RPMI7951 (cell line): ENCODE measurements at places on chromosomes 3 and 15. TPM values are rescaled to one million over a fixed set of nuclear protein-coding genes. Genes with fewer than 3 reads are reported as not detected.

- DNase-seq = no peak
Observed at GRCh38 chr3:55605443-55606236, 118.5 kb upstream of the WNT5A start.

The ITPR1 gene
- 11.4 and 13.2 TPM in 2 replicates for total RNA-seq

GRCh38 chr3:37970802-37971201 is 19.8 kb upstream of the VILL start:
- no peak for DNase-seq

The ROPN1 gene
- 1.3 TPM in 1 of 2 replicates, not detected in the other for total RNA-seq

The FBXW12 gene
- total RNA-seq = not detected in 2 replicates

GRCh38 chr3:123871946-123872345 is 12.2 kb downstream of the MYLK start:
- DNase-seq = peak; percentile 83

DNA sequence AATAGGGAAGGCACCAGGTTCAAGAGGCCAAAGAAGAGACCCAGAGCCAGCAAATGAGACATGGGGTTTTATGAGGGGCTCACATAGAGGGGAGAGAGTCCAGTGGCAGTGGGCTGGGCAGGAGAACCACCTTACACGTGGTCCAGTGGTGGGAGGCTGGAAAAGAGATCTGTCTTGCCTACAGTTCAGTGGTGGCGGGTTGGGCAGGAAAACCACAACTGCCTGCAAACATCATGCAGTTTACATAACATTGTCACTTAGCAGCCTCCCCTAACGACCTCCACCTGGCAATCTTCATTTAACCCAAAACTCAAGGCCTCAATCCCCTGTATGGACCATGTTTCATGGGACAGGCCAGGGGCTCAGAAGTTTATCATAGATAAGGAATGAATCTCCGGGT is 29.1 kb downstream of the CRYGS start:
- DNase-seq = no peak

DNA sequence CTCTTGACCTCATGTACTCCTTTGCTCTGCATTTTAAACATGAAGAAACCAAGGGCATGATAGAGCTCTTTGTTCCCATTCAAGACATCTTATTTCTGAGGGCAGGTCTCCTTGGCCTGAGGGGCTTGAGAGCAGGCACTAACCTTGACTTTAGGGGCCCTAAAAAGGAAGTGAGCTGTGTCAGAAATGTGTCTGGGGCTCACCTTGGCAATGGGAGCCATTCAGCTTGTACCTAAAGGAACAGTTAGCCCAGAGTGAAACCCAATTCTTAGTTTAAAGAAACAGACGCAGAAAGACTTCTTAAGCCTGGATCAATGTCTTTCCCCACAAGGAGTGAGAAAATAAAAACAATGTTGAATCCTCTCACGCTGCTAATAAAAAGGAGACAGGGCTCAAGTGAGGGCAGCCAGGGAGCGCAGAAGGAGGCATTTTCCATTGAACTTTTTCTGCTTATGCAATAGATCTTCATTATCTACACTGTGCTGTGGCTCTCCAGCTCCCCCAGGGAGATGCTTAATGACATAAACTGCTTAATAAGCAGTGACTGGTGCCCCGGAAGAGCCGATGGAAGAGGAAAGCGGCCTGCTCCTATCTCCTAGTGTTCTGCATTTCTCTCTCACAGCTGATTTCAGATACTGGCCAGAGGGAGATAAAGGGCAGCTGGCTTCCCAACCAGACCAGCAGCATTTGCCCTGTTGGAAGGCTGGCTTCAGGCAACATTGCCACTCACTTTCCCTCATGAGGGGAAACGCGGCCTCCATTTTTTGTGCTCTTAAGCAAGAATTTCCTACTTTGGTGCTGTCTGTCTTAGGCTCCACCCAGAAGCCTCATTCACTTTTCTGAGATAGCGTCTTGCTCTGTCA is 152.0 kb downstream of the OPA1 start:
- peak; percentile 10 for DNase-seq

GRCh38 chr3:36124118-36124796 is 256.0 kb upstream of the STAC start:
- peak; percentile 37 for DNase-seq

The ZNF385D gene
- total RNA-seq = not detected in 2 replicates

DNA sequence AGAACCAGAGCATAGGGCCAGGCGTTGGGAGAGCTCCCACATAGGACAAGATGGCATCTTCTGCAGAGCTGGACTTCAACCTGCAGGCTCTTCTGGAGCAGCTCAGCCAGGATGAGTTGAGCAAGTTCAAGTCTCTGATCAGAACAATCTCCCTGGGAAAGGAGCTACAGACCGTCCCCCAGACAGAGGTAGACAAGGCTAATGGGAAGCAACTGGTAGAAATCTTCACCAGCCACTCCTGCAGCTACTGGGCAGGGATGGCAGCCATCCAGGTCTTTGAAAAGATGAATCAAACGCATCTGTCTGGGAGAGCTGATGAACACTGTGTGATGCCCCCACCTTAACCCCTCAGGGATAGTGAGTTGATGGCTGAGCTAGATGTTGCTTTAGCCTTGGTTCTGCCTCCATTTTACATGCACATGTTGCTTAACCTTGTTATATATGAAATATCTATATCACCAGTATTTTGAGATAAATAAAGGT is at the start of gene PYDC2:
PYDC2 (plus strand) TSS at position 51 of the 483 bp plus-strand sequence; CDS start at position 51, 0 bp downstream.
- peak; percentile 73 for DNase-seq

GRCh38 chr15:49223536-49224274 is 53.7 kb downstream of the GALK2 start:
- peak; percentile 69 for DNase-seq

GRCh38 chr15:57245130-57245529 is 131.2 kb upstream of the CGNL1 start:
- DNase-seq = peak; percentile 24

GRCh38 chr15:33011976-33012375 is 182.5 kb downstream of the FMN1 start:
- DNase-seq = no peak

The TGM4 gene
- under 0.01 TPM in 1 of 2 replicates, not detected in the other for total RNA-seq

GRCh38 chr3:58198362-58198761 is 12.4 kb downstream of the DNASE1L3 start:
- DNase-seq = no peak

- peak; percentile 87 for DNase-seq
Observed at GRCh38 chr3:102449341-102449740, 14.5 kb downstream of the ZPLD1 start.

The CHST2 gene
- total RNA-seq = 15.7 and 20.7 TPM in 2 replicates

GRCh38 chr15:32218666-32219065 is 184.4 kb downstream of the GOLGA8K start:
- no peak for DNase-seq

GRCh38 chr3:138567403-138567802 is 26.7 kb downstream of the CEP70 start:
- DNase-seq = no peak

DNA sequence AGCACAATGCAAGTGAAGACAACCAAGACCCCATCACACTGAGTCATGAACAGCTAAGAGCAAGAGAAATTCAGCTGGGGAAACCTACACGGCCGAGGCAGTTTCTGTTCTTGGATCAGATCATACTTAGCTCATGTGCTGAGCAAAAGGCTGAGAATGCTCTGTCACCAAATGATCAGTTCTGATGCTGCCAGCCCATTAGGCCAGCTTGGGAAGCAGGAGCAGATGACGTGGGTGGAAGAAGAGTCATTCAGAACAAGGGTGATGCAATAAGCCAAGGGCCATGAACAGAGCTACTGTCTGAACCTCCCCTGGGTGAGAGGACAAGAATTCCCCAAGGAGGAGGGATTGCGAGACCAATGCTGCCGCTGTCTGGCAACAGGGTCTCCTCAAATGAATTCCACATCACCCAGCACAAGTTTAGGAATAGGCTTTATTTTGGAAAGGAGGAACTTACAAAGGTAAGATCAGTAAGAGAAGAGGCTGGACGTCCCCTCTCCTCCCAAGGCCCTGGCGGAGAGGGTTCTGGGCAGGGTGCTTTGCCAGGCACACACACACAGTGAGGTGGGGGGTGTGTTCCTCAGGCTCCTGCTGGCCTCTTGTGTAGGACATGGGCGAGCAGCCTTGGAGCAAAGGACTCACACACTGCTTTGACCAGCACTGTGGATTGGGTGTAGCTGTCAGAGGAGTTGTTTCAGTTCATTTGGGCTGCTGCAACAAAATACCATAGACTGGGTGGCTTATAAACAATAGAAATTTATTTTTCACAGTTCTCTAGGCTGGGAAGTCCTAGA is 65.6 kb upstream of the CTXND1 start:
- peak; percentile 84 for DNase-seq

- DNase-seq = no peak
Observed at GRCh38 chr3:70112751-70113150, 113.2 kb downstream of the SAMMSON start.

DNA sequence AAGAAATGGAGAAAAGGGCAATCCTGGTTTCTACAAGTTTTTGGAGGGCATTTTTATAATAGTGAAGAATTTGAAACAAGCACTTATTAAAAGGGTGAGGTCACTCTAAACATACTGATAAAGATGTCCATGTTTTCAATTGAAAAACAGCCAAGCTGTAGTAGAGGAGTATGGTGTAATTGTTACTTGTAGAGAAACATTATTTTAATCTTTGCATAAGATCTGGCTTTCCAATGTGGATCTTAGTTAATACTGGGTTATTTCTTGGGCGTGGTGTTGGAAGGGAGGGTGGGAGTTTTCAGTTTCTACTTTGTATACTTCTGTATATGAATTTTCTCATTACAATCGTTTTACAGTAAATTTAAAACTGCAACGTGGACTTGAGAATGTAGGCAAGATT is 22.8 kb downstream of the MORF4L1 start:
- no peak for DNase-seq

GRCh38 chr3:140465988-140466387 is 211.9 kb upstream of the TRIM42 start:
- DNase-seq = no peak

- DNase-seq = no peak
Observed at GRCh38 chr3:53516339-53516738, 21.9 kb downstream of the CACNA1D start.

The NEIL1 gene
- total RNA-seq = 2.6 and 4.2 TPM in 2 replicates

- DNase-seq = no peak
Observed at GRCh38 chr3:152314677-152315353, 46.1 kb downstream of the MBNL1 start.

- DNase-seq = no peak
Observed at GRCh38 chr15:57033715-57034439, 115.4 kb downstream of the TCF12 start.

- peak; percentile 99 for DNase-seq
Observed at GRCh38 chr3:123773681-123774431, 110.3 kb downstream of the MYLK start.

DNA sequence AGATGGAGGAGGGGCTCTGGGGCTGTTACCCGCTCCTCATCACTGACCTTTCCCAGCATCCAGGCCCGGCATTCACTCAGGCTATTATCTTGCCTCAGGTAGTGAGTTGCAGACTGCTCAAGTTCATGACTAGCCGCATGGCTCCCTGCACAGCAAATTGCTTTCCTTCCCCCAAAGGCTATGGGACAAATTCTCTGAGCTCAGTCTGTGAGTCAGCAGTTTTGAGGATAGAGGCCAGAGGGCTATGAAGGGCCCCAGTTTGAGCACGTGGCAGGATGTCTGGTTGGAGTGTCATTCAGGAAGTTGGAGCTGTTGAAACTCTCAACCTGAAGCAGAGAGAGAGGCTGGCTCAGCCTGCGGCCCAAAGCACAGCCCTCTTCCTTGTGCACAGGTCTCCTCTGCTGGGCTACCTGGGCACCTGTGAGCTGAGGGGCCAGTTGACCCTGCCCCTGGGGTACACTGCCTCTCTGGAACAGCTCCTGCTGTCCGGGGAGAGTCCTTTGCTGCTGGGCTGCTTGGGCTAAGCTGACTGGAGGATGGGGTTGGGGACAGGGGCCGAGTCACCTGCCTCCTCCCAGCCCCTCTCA is 7.9 kb downstream of the FAH start:
- peak; percentile 98 for DNase-seq

DNA sequence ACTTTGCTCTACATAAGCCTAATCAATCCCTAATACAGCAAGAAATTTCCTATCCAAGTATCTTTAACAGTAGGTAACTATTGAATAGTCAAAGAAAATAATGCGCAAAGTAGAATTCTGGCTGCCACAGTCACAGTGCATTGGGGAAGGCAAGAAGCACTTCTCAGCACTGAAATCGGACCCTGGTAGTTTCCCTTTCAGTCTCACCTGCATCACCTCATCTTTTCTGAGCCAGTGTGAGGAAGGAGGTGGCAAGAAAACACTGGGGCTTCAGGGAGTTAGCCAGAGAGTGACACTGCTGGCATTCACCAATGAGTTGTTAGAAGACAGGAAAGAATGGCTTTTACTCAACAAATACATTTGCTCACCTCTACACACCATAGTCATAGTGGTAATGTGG is 8.3 kb downstream of the TRIM42 start:
- no peak for DNase-seq

DNA sequence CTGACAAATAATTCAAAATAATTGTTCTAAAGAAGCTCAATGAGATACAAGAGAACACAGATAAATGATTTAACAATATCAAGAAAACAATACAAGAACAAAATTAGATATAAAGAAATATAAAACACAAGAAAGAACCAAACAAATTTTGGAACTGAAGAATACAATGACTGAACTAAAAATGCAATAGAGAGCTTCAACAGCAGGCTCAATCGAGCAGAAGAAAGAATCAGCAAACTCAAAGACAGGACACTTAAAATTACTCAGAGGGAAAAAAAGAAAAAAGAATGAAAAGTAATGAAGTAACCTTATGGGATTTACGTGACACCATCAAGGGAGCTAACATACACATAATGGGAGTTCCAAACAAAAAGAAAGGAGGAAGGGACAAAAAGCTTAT is 32.1 kb downstream of the CCDC54 start:
- no peak for DNase-seq

- DNase-seq = no peak
Observed at GRCh38 chr3:18556503-18557135, 131.5 kb upstream of the SATB1 start.

DNA sequence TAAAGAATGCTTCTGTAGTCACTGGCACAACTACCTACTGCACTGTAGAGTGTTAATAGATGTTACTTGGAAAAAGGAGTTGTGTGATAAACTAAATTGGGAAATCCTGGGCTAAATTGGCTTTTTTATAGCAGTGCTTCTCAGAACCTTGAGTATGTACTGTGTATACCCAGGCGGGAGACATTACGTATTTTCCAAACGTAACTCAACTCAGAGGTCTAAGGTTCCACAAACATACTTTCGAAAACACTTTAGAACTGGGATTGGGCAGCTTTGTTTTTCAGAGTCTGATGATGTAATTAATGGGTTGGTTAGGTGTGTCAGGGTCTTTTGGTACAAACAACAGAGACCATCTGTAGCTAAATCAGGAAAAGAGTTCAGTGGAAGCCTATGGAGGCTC is 53.5 kb upstream of the CHST2 start:
- DNase-seq = no peak

- DNase-seq = no peak
Observed at GRCh38 chr15:85499371-85499887, 119.0 kb downstream of the AKAP13 start.

DNA sequence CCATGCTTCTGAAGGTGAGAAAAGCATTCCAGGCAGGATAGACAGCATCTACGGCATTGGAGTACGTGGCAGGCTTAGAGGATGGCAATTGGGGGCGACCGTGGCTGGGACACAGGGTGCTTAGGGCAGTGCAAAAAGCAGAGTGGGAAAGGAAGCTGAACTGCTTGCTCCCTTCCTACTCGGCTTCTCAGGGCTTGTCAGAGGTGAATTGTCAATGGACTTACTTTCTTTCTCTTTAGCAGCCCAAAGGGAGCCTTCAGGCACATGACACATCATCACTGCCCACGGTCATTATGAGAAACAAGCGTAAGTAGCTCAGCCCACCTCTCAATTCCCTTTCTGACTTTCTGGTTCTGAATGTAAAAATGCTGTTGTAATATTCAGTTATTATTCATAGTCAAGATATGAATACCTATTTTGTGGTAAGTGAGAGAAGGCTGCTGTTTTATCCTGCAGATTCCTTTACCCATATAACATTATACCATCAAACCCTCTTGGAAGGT is 84.3 kb downstream of the KLHL25 start:
- no peak for DNase-seq
